ENCODE measurements at places on chromosomes 13 and 19. TPM values are rescaled to one million over a fixed set of nuclear protein-coding genes. Genes with fewer than 3 reads are reported as not detected.

GRCh38 chr13:42946927-42947326 is 45.1 kb downstream of the EPSTI1 start:
- H3K36me3 ChIP-seq: peaks cover 2% of the 10 kb centered on the region
- H3K27me3 ChIP-seq: no peaks in the 10 kb centered on the region
- no peaks in the 10 kb centered on the region for H3K4me1 ChIP-seq
- H3K27ac ChIP-seq: no peak overlapping the region
- no peak for DNase-seq

- H3K27me3 ChIP-seq: no peaks in the 10 kb centered on the region
- no peaks in the 10 kb centered on the region for H3K4me1 ChIP-seq
- H3K27ac ChIP-seq: no peak overlapping the region
- H3K36me3 ChIP-seq: no peaks in the 10 kb centered on the region
These were observed 64.1 kb upstream of the ADGRE5 start for GRCh38 chr19:14317157-14317556.

DNA sequence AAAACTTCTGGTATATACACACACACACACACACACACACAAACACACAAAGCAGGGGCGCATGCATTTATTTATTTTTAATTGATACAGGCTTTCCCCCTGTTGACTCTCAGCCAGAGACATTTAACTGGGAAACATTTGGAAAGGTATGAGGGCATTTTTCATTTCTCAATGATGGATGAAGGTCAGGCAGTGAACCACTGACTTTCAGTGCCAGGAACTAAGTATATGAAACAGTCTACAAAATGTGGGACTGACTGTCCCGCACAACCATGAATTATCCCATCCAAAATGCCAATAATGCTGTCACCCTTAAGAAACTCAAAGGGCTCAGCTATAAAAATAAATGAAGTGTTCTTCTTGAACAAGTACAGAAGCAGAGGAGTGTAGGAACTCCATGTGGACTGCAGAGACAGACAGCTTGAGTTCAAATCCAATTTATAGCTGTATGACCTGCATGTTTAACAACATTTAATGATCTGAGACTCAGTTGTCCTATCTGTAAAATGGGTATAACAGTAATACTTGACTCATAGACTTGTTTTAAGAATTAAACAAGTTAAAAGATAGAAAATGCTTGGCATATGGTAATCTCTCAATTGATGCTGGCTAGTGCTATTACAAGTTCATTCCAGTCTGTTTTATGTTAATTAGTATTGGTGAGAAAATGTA is 25.0 kb upstream of the INTS6 start:
- no peak overlapping the region for H3K4me3 ChIP-seq
- DNase-seq: no peak

GRCh38 chr13:24119626-24120508 is 40.7 kb upstream of the SPATA13 start:
- no peak for DNase-seq
- H3K4me3 ChIP-seq: no peak overlapping the region
- peaks cover 62% of the 10 kb centered on the region for H3K4me1 ChIP-seq
- H3K27me3 ChIP-seq: no peaks in the 10 kb centered on the region
- H3K36me3 ChIP-seq: no peaks in the 10 kb centered on the region

GRCh38 chr13:35925669-35926068 is 205.5 kb downstream of the DCLK1 start:
- H3K36me3 ChIP-seq: no peaks in the 10 kb centered on the region
- no peaks in the 10 kb centered on the region for H3K27me3 ChIP-seq
- no peak overlapping the region for H3K4me3 ChIP-seq
- no peaks in the 10 kb centered on the region for H3K4me1 ChIP-seq
- no peak for DNase-seq
- no peak overlapping the region for H3K27ac ChIP-seq

- H3K27me3 ChIP-seq: no peaks in the 10 kb centered on the region
- H3K4me1 ChIP-seq: peaks cover 15% of the 10 kb centered on the region
- DNase-seq: no peak
- H3K4me3 ChIP-seq: peak overlapping the region; percentile 90
These were observed 722 bp downstream of the DCAF15 start for GRCh38 chr19:13952931-13953531.

DNA sequence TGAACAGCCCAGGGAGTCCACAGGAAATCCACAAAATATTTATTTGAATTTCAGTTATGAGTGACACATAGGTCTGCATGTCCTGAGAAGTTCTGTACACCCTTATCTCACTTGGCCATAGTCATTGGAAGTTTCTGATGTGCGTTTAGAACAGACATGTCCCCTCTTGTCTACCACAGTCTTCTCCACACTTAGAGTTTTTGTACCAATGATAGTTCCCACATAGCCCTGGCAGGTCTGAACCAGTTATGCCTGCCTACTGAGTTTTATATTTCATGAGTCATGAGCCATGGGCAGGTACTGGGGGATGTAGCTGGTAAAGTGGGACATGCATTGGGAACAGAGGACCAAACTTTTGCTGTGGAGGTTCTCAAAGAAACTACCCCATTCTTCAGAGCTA is 11.3 kb downstream of the ZNF132 start:
- H3K27me3 ChIP-seq: no peaks in the 10 kb centered on the region
- no peak for DNase-seq
- H3K27ac ChIP-seq: no peak overlapping the region

GRCh38 chr19:52533901-52534300 is 6.4 kb downstream of the ZNF808 start:
- peaks cover 13% of the 10 kb centered on the region for H3K27me3 ChIP-seq
- DNase-seq: no peak
- H3K36me3 ChIP-seq: peaks cover 3% of the 10 kb centered on the region
- H3K27ac ChIP-seq: no peak overlapping the region

GRCh38 chr13:48660361-48661076 is 6.8 kb downstream of the CYSLTR2 start:
- H3K4me3 ChIP-seq: no peak overlapping the region
- peaks cover 7% of the 10 kb centered on the region for H3K4me1 ChIP-seq
- H3K27ac ChIP-seq: no peak overlapping the region
- no peak for DNase-seq
- H3K36me3 ChIP-seq: peaks cover 3% of the 10 kb centered on the region

Gene CRX
- total RNA-seq: not detected

Gene ZNF613
- total RNA-seq: 6.3 TPM

Gene ERCC2
- total RNA-seq: 67.3 TPM

Gene ZNF569
- total RNA-seq: 12.6 TPM

DNA sequence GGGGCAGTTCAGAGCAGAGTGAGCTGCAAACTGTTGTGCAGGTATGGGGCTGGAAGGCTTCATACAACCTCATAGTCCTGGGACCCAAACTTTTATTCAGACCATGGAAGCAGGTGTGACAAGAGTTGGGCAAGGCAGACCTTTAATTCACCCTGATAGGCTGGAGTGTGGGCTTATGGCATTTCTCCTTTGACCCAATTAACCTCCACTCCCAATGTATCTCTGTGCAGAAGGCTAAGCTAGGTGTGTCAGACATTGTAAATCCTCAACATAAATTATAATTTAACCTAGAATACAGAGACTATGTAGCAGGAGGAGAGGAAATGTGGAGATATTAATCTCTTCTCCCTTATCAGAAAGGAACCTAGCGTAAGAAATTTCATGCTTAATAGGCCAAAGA is 12.2 kb upstream of the OR10H2 start:
- no peaks in the 10 kb centered on the region for H3K4me1 ChIP-seq
- peaks cover 7% of the 10 kb centered on the region for H3K36me3 ChIP-seq
- no peaks in the 10 kb centered on the region for H3K27me3 ChIP-seq
- H3K4me3 ChIP-seq: no peak overlapping the region

- H3K4me1 ChIP-seq: peaks cover 8% of the 10 kb centered on the region
- no peak overlapping the region for H3K27ac ChIP-seq
- no peak overlapping the region for H3K4me3 ChIP-seq
These were observed 4.3 kb upstream of the SLC39A3 start for GRCh38 chr19:2744113-2744512.

- DNase-seq: no peak
- no peak overlapping the region for H3K27ac ChIP-seq
- no peak overlapping the region for H3K4me3 ChIP-seq
- H3K36me3 ChIP-seq: no peaks in the 10 kb centered on the region
- H3K27me3 ChIP-seq: peaks cover 2% of the 10 kb centered on the region
These were observed 12.7 kb upstream of the SERPINE3 start for GRCh38 chr13:51326777-51327176.

Gene TSKS
- total RNA-seq: not detected

Gene LAIR2
- not detected for total RNA-seq

DNA sequence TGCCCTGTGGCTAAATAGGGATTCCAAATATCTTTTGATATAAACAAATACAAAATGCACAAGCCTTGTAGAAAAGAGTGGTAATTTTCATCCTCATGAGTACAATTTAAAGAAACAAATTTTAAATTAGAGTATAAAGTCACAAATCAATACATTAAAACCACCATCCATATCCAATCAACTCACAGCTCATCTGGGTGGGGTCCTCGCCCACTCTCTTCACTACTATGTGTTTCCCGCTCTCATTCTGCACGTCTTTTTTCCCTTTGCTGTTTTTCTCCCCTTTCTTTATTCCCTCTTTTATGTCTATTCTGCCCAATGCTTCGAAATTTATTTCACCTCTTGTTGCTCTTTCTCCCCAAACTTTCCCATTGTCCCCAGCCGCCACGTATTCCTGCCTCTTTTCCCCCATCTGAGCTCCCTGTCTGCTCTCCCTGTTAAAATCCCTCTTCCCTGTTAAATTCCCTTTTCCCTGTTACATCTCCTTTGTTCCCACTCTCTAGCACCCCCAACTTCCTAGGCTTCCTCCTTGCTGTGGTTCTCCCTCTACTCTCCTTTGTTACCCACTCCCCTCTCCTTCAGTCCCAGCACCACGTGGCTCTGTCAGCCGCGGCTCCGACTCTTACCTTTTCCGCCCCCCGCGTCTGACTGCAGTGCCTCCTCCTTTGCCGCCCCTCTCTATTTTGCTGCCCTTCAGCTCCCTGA is 1.3 kb downstream of the ZNF616 start:
- peak; percentile 54 for DNase-seq
- peaks cover 22% of the 10 kb centered on the region for H3K4me1 ChIP-seq
- no peaks in the 10 kb centered on the region for H3K27me3 ChIP-seq
- peak overlapping the region; percentile 98 for H3K4me3 ChIP-seq

Gene WTIP
- 17.0 TPM for total RNA-seq

Gene MYPOP
- 9.6 TPM for total RNA-seq

GRCh38 chr19:12205296-12205695 is 42.4 kb downstream of the ZNF136 start:
- DNase-seq: no peak
- H3K4me1 ChIP-seq: no peaks in the 10 kb centered on the region
- H3K36me3 ChIP-seq: peaks cover 78% of the 10 kb centered on the region
- no peak overlapping the region for H3K27ac ChIP-seq

GRCh38 chr19:17743874-17744580 is 7.2 kb upstream of the FCHO1 start:
- no peaks in the 10 kb centered on the region for H3K27me3 ChIP-seq
- H3K4me1 ChIP-seq: peaks cover 10% of the 10 kb centered on the region
- no peak overlapping the region for H3K27ac ChIP-seq
- peaks cover 8% of the 10 kb centered on the region for H3K36me3 ChIP-seq

Gene GPX4
- total RNA-seq: 313 TPM

Gene EFNA2
- 28.0 TPM for total RNA-seq

Gene FGF22
- 0.84 TPM for total RNA-seq

DNA sequence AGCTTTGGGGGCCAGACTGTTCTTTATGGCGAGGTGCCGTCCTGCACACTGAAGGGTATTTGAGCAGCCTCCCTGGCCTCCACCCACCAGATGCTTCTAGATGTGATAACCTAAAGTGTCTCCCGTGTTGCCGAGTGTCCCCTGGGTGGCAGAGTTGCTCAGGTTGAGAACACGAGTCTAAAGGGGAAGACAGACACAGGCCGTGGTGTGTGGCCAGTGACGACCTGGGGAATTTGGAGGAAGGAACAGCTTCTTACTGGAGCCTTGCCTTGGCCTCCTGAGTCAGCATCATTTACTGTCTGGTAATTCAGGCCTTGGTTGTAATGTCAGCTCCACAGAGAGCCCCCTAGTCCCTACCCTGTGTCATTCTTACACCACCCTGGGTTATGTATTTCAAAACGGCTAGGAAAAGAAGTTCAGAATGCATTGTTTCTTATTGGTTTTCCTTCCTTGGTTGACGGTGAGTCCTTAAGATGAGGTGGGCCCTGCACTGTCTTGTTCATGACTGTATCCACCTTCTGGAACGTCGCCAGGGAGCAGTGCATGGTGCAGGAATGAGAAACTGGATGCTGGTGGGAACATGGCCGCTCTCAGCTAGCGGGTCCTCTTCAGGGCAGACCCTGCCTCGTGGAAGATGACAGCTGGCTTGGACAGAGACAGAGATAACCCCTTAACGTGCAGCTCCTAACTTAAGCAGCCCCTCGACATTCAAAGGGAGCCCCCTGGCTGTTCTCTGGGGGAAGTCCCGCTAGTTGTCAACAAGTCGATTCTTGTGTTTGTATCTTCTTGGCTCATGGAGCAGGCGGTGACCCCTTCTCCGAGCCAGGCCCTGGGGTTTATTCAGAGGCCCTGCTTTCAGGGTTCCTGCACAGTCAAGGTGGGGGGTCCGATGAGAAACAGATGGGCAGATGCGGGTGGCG is 7.2 kb downstream of the SIN3B start:
- DNase-seq: no peak
- H3K36me3 ChIP-seq: peaks cover 8% of the 10 kb centered on the region
- no peaks in the 10 kb centered on the region for H3K4me1 ChIP-seq
- H3K4me3 ChIP-seq: no peak overlapping the region
- no peaks in the 10 kb centered on the region for H3K27me3 ChIP-seq

- H3K27ac ChIP-seq: peak overlapping the region; percentile 99
- H3K4me1 ChIP-seq: peaks cover 38% of the 10 kb centered on the region
- H3K36me3 ChIP-seq: no peaks in the 10 kb centered on the region
- H3K4me3 ChIP-seq: peak overlapping the region; percentile 91
- DNase-seq: peak; percentile 46
- H3K27me3 ChIP-seq: peaks cover 35% of the 10 kb centered on the region
These were observed 1.5 kb upstream of the MYADM start for GRCh38 chr19:53865918-53866864.

DNA sequence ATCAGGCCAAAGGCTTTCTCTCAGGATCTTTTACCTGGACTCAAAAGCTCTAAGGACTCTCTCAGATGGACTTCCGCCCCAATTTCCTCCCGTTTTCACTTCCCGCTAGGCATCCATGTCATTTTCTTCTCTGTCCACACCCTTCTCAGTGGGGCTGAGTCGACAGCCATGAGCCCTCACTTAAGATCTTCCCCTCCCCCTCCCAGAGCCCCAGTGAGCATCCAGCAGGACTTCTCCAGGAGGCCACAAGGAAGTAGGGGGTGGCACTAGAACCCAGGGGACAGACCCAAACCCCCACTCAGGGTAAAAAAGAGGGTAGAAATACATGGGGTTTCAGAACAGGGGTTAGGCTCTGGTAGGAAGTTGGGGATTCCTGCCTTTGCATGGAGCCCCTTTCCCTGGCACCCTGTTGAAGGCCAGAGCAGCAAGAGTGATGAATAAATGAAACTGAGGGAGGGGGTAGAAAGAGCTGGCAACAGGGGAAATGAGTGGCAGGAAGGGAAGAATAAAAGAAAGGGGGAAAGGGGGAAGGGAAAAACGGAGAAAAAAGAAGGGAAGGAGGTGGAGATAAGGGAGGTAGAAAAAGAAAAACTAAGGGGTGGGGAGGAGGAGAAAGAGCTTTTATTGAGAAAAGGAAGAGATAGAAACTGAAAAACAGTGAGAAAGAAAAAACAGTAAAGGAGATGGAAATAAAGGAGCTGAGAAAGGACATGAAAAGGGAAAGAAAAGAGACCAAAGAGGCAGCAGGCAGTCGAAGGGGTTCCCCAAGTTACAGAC is 42.3 kb downstream of the DEDD2 start:
- H3K27ac ChIP-seq: no peak overlapping the region
- no peak for DNase-seq
- peaks cover 48% of the 10 kb centered on the region for H3K27me3 ChIP-seq
- no peaks in the 10 kb centered on the region for H3K36me3 ChIP-seq
- peak overlapping the region; percentile 62 for H3K4me3 ChIP-seq

- peak; percentile 66 for DNase-seq
- peaks cover 38% of the 10 kb centered on the region for H3K4me1 ChIP-seq
- no peaks in the 10 kb centered on the region for H3K27me3 ChIP-seq
- H3K36me3 ChIP-seq: no peaks in the 10 kb centered on the region
These were observed 15.0 kb upstream of the PGLS start for GRCh38 chr19:17496337-17496997.
